ENCODE measurements at places on chromosomes 2 and 18.

- DNase-seq: no peak
These were observed 9.4 kb downstream of the FAM210A start for GRCh38 chr18:13716916-13717315.

GRCh38 chr2:31726457-31726856, 145.7 kb upstream of the SRD5A2 start:
- DNase-seq: no peak

DNA sequence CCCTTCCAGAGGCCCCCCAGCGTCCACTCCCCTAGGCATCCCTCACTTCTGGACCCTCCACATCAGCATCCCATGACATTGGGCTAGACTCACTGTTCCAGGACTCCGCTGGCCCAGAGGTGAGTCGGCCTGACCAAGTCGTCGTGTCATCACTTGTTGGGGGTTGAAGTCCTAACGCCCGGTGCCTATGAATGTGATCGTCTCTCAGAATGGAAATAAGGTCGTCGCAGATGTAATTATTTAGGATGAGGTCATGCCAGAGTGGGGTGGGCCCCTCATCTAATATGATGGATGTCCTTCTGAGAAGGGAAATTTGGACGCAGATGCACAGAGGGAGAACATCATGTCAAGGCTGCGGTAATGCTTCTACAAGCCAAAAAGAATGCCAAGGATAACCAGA, 142.7 kb downstream of the AGAP1 start:
- no peak for DNase-seq

- DNase-seq: no peak
These were observed 83.3 kb downstream of the KCNS3 start for GRCh38 chr2:17961789-17962188.

- no peak for DNase-seq
These were observed 503.5 kb upstream of the SOX11 start for GRCh38 chr2:5188636-5189035.

DNA sequence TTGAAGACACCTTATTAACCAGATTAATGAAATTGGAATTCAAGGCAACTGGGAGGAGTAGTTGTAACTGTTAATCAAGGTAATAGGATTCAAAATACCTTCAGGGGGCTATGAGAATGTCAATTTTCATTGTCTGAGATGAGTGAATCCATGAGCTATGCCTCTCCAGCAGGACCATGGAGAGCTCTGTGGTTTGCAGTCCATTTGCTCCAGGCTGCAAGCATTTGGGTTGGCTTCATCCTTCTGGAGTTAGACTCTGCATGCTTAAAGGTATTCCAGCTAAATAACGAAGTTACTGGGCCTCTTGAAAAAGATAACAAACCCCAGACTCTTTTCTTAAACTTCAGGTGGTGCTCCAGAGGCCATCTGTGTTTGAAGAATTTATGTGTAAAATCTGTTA, 207.1 kb upstream of the SLC8A1 start:
- no peak for DNase-seq

DNA sequence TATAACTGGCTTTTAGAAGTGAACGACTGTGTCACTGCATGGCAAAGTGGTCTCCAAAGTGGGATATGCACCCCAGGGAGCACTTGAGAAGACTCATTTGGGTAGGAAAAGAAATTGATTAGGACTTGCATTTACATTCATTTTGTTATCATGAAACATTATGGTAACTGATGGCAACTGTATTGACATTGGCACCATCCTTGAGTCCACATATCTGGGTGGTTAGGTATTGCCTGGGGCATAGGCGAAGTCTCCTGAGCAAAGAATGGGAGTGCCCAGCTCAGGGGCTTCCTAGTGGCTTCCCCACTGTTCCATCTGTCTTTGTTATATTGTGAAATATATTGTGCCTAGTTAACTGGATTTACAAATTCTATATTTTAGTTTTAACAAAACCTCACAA, 29.2 kb downstream of the SPATS2L start:
- no peak for DNase-seq

DNA sequence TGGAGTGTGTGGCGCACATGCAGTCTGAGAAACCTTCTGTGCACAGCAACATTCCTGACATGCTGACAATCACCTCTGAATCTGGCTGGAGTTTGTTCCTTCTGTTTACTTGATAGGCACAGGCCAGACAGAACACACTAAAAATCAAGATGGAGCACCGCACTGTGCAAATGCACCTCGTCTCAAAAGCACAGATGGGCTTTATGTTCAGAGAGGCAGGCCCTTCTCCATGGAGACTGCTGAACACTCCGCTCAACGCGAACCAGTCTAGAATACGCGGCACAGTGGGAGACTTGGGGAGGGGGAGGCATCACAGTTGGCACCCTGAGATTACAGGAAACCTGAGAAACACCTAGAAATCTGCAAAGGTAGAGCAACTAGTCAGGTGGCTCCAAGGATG, 58.4 kb upstream of the DNMT3A start:
- no peak for DNase-seq

DNA sequence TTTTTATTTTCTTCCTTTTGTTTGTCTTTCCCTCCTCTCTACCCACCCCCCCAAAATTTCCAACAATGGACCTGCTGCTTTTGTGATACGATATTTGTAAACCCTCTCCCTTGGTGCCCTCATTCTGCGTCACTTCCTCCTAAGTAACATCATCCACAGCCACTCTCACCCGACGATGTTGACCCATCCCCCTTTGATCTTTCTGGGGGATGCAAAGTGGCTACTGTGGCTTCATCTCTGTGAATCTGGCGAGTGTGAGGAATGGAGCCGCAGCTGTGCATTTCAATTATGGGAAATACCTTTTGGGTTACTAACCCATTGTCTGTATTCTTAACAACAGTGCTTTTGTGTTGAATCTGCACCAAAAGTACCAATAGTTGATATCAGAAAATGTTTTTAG, 19.4 kb downstream of the ANTXR1 start:
- DNase-seq: no peak

DNA sequence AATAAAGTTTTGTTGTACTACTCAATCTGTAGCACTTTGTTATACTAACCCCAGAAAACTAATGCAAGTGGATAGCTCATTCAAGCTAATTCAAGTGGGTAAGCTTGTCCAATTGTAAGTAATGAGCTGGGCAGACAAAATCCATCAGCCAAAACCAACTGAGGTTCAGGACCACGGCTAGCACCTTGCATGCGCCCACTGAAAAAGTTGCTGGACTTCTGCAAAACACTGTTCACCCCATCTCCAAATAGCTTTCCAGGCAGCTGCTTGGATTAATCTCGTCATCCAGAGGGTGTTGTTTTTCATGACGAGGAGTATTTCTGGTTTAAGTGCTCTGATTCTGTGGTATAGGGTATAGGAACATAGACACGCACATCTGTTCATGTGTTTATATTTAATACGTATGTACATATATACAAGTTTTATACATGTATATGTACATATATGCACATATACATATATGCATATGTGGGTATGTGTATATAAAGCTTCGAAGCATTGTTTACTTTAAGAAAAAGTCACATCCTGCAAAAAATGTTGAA, 307.5 kb downstream of the GALR1 start:
- DNase-seq: no peak

DNA sequence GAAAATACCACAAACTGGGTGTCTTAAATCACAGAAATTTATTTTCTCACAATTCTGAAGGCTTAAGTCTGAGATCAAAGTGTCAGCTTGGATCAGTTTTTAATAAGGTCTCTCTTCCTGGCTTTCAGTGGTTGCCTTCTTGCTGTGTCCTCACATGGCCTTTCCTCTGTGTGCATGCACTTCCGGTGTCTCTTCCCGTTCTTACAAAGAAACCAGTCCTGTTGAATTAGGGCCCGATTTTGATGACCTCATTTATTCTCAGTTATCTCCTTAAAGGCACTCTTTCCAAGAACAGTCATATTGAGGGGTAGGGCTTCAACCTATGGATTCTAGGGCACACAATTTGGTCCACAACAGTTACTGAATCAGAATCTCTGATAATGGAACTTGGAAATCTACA, 5.4 kb upstream of the XIRP2 start:
- no peak for DNase-seq

GRCh38 chr2:174965992-174966744, 39.0 kb downstream of the CHN1 start:
- DNase-seq: no peak

- no peak for DNase-seq
These were observed 1.1 kb downstream of the PAX8 start for GRCh38 chr2:113277474-113278072.

GRCh38 chr18:22846088-22846683, 86.9 kb upstream of the RBBP8 start:
- DNase-seq: no peak

- no peak for DNase-seq
These were observed 15.6 kb downstream of the SUCLG1 start for GRCh38 chr2:84443477-84443876.

DNA sequence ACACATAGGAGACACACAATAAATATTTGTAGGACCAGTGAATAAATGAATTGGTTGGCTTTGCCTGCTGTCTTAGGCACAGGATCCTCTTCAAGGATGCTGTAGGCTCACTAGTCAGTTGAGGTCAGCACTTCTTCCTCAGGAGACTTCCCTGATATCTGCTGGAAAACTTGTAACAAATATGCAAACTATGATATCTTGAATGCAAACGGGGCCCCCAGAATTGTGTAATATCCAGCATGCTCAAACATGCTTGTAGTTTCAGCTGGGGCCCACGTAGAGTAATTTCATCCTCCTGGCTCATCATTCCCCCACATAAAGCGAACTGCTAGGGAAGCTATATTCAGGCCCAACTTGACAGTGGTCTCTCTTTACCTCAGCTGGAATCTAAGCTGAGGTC, 43.6 kb downstream of the POLE4 start:
- no peak for DNase-seq

DNA sequence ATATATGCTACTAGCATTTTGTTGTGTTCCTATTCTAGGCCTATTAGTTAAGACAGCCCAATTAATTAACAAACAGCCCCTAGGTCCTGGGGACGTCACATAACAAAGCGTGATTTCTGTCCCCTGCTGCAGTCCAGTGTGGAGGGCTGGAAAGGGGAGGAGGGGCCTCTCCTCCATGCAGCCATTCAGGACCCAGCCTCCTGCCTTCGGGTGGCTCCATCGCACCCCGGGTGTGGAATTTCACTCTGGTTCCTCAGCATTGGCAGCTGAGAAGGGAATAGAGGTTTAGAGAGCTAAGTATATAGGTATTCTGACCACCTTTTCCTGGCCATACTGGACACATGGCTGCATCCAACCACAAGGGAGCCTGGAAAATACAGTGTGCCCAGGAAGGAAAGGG, 42.4 kb downstream of the MC2R start:
- DNase-seq: no peak

GRCh38 chr2:230893841-230894781, 29.4 kb downstream of the ITM2C start:
- DNase-seq: peak; percentile 61

GRCh38 chr2:113157897-113158753, 15.6 kb upstream of the PSD4 start:
- DNase-seq: no peak

DNA sequence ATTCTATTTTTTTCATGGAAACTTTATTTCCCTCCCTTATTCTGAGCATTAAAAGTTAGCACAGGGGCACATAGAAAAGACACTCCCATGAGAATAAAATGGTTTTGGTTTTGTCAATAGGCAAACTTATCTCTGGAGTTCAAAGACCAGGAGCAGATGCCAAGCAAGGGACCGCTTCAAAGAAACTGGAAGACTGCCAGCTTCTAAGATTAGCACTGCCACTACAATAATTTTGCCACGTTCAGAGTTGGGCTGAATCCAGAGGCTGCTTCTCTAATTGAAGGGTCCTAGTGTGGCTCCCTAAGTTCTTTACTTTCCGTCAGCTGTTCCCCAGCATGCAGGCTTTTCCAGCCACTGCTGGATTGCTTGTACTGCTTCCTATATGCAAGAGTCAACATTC, 681.0 kb upstream of the GCFC2 start:
- no peak for DNase-seq

GRCh38 chr2:168712053-168712452, 90.4 kb upstream of the NOSTRIN start:
- DNase-seq: no peak

GRCh38 chr18:29250259-29250658, 1073.3 kb upstream of the CDH2 start:
- DNase-seq: no peak

DNA sequence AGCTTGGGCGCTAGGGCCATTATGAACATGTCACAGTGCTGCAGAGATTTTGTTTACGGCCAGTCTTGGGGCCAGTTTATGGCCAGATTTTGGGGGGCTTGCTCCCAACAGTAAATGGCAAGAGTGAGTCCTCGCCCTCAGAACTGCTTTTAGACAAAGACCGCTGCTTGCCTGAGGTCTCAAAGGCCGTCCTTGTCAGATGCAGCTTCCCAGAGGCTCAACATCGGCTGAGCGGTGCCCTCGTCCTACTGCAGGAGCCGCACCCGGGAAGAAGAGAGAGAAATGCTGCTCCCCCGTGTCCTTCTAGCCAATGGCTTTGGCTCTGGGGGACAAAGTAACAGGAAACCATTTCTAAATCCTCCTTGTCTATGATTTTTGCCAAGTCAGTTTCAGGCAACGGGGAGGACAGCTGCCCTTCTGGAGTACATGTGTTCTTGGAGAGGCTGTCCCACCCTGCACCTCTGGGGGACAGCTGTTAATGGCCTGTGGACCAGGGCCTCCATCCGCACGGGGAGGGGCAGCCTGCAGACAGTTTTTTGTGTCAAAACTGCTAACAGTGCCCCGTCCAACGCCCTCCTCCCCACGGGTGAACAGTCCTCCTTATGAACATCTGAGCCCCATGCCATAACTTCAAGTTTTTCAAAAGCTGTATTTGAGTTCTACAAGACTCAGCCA, 66.1 kb downstream of the C18orf63 start:
- peak; percentile 49 for DNase-seq

- DNase-seq: no peak
These were observed 29.8 kb downstream of the DPP10 start for GRCh38 chr2:114472246-114472645.

- no peak for DNase-seq
These were observed 135.7 kb downstream of the ARHGAP28 start for GRCh38 chr18:6865251-6865650.

DNA sequence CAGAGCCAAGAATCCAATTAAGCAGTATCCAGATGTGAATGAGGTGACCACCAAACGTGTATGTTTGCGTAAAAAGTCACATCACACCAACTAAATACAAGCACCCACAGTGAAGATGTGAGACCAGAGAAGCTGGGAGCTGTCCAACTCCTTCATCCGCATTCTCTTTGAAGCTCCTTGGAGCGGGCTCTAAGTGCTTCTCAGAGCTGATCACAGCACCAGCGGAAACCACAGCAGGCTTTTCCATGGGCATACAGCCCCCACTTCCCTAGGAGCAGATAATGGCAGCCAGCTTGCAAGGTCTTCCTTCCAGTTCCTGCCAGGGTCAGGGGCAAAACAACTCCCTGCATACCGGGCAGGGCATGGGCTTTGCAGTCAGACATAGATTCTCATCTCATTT, 36.4 kb downstream of the REEP1 start:
- no peak for DNase-seq

GRCh38 chr2:45497355-45497754, 113.7 kb downstream of the SRBD1 start:
- DNase-seq: peak; percentile 63

DNA sequence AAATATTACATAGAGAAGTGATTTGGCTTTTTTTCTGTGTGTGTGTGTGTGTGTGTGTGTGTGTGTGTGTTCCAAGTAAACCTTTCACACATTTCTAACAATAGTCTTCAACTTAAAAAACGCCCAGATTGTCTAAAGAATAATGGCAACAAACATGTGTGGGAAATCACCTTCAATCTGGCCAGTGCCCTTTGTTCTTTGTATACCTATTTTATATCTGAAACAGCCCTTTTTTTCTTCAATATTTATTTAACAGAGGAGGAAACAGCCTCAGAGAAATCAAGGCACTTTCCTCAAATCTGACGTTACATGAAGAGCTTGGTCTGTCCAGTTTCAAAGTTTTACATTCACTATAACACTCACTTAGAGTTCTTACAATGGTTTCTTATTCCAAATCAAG, 25.3 kb downstream of the CCDC195 start:
- no peak for DNase-seq

All from activated effector memory CD4-positive, alpha-beta T cell treated with anti-CD3 and anti-CD28 coated beads, Interleukin-2, amount 50 U/mL, for 16 hours (primary cell).